Fibroblast of lung (primary cell): ENCODE measurements at places on chromosomes 5 and 9. TPM values are rescaled to one million over a fixed set of nuclear protein-coding genes. Genes with fewer than 3 reads are reported as not detected.

- DNase-seq: no peak
These were observed 4.3 kb upstream of the DRD1 start for GRCh38 chr5:175448276-175448675.

Gene PHF24
- not detected in 2 replicates for polyA plus RNA-seq

GRCh38 chr5:179821298-179822058 is 773 bp downstream of the SQSTM1 start:
- DNase-seq: peak; percentile 93

DNA sequence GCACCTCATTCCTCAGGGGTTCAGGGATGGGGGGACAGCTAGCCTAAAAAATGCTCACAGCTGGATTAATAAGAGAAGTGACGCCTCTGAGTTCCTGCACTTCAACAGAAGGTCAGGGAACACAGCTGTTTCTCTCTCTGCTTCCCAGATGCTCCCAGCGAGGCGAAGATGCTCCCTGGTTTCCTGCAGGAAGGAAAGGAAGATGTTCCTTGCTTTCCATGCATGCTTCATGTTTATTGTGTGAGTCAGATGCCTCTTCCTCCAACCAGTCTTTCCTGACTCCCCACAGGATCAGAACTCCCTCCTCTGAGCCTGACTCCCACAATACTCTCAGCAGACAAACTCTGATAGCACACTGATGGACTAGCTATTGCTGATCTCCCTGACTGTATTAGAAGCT is 71.9 kb downstream of the MFAP3 start:
- DNase-seq: peak; percentile 4

Gene PCDHGB1
- polyA plus RNA-seq: 1.7 TPM in 2 replicates

Gene GPR151
- polyA plus RNA-seq: not detected in 2 replicates

- DNase-seq: no peak
These were observed 48.4 kb upstream of the PWWP2A start for GRCh38 chr5:160167624-160168165.

- no peak for DNase-seq
These were observed 499.1 kb downstream of the DMAC1 start for GRCh38 chr9:7300484-7300883.

DNA sequence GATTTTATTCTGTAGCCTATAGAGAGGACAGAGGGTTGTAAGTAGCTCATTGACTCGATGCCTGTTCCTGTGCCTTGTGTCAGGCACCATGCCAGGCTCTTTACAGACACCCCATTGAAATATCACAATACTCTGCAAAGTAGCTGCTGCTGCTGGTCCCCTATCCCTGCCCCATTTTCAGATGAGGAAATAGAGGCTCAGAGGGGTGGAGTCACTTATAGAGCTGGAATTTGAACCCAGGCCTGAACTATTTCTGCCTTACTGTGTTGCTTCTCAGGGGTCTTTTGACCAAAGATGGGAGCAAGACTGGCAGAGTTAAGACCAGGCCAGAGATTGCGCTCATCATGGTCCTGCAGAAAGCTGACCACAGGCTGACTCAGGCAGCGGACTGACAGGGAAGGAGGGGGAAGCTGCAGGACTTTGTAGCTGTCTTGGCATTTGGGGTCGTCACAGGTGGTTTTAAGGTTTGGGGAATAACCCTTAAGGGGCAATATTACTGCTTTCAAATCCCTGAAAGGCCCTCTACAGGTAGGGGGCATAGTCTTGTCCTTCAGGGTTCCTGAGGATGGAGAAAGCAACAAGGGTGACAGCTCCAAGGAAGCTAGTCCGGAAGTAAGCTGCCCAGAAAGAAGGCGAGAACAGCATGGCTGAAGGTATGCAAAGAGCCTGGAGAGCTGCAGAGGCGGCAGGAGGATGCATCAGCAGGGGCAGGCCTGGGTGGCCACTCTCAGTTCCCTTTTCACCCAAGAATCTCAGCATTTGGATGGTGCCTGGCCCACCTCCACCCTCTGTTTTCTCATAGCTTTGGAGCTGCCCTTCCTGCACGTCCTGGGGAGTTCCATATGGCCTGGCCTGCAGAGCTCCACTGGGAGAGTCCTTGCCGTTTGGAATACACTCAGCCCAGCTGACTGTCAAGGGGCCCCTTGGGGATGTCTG is 18.3 kb upstream of the NDST1 start:
- DNase-seq: peak; percentile 73
